Muscle of leg (tissue), 16 donors: ENCODE measurements at places on chromosomes 1 and 21.

GRCh38 chr21:45225741-45226327 is 61.9 kb downstream of the POFUT2 start:
- no peak overlapping the region for H3K27ac ChIP-seq
- H3K27me3 ChIP-seq: no peaks in the 10 kb centered on the region
- no peak overlapping the region for H3K4me3 ChIP-seq
- H3K36me3 ChIP-seq: peaks cover 28% of the 10 kb centered on the region

- no peak overlapping the region for H3K4me3 ChIP-seq
- no peaks in the 10 kb centered on the region for H3K27me3 ChIP-seq
- peak; percentile 81 for DNase-seq
- peaks cover 22% of the 10 kb centered on the region for H3K4me1 ChIP-seq
- H3K36me3 ChIP-seq: no peaks in the 10 kb centered on the region
Measured at GRCh38 chr21:26732432-26733221, 112.6 kb downstream of the ADAMTS1 start.

- H3K27ac ChIP-seq: peak within 1 kb of the TSS; percentile 89
- peak; percentile 98 for DNase-seq
- H3K27me3 ChIP-seq: peaks cover 21% of the 10 kb centered on the region
- peaks cover 2% of the 10 kb centered on the region for H3K36me3 ChIP-seq
- H3K4me1 ChIP-seq: peaks cover 32% of the 10 kb centered on the region
Measured at GRCh38 chr1:207910591-207911354, at the start of gene CD34. Gene CD34 (minus strand): TSS chr1:207911125. CDS start chr1:207911080, 45 bp downstream.

DNA sequence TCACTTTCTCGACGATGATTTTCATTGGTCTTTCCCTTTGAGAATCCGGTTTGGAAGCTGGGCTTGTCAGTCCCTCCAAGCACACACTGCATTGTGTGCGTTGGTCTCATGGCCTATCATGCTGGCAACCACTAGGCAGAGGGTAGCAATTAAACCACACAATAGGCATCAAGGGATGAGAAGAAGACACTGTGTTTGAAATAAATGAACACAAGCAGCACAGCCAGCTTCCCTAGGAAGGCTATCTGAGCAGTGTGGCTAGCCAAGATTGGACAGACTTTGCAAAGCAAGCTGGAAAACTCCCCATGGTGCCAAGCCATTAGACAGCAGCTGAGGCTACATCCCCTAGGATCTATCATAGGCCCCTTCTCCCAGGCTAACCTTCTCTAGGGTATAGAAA is 288.7 kb downstream of the NUF2 start:
- no peak overlapping the region for H3K4me3 ChIP-seq
- H3K27me3 ChIP-seq: no peaks in the 10 kb centered on the region
